ENCODE measurements at places on chromosomes 13 and 19.

- H3K4me1 ChIP-seq, result peaks cover 9% of the 10 kb centered on the region
- no peak overlapping the region for H3K4me3 ChIP-seq
- no peak for DNase-seq
- no peaks in the 10 kb centered on the region for H3K36me3 ChIP-seq
- no peak overlapping the region for H3K27ac ChIP-seq
These were observed 33.9 kb downstream of the SPATA13 start for GRCh38 chr13:24194447-24194846.

- H3K36me3 ChIP-seq, result no peaks in the 10 kb centered on the region
- H3K27ac ChIP-seq, result no peak overlapping the region
- no peak for DNase-seq
- H3K4me1 ChIP-seq, result no peaks in the 10 kb centered on the region
- H3K27me3 ChIP-seq, result peaks cover 11% of the 10 kb centered on the region
These were observed 29.7 kb upstream of the FAM216B start for GRCh38 chr13:42751693-42752092.

GRCh38 chr19:6062274-6062673, 48.0 kb downstream of the RFX2 start:
- H3K27ac ChIP-seq, result no peak overlapping the region
- H3K36me3 ChIP-seq, result no peaks in the 10 kb centered on the region
- H3K4me3 ChIP-seq, result no peak overlapping the region

GRCh38 chr19:4575267-4576015, 16.0 kb upstream of the SEMA6B start:
- H3K27me3 ChIP-seq, result peaks cover 64% of the 10 kb centered on the region
- peaks cover 3% of the 10 kb centered on the region for H3K4me1 ChIP-seq
- H3K27ac ChIP-seq, result no peak overlapping the region
- no peaks in the 10 kb centered on the region for H3K36me3 ChIP-seq
- no peak for DNase-seq

DNA sequence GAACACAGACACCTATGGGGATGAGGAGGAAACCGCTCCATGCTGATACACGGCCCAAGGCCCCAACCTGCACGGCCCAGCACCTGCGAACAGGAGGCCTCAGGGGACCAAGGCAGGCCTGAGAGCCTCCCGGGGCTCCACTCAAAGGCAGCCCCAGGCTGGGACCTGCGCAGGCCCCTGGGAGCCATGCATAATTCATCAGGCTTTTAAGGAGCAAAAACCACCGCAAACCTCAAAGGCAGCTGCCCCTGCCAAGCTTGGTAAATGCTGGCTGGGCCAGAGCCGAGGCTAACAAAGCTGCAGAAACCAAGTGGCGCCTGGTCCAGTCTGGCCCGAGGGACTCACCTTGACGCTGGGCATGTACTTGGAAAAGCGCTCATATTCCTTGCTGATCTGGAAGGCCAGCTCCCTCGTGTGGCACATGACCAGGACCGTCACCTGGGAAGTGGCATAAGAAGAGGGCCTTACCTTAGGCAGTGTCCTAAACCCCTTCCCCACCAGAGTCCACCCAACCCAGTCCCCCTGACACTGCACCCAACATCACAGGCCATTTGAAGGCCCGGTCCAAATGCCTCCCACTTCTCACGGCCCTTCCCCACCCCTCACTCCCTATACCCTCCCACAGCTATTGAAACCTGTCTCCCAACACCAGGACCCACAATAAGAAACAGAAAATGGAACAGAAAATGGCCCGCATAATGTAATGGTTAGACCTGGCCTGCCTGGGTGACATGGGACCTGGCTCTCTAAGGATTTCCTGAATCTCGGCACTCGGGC, 7.8 kb downstream of the DDX39A start:
- H3K4me1 ChIP-seq, result peaks cover 50% of the 10 kb centered on the region
- H3K36me3 ChIP-seq, result peaks cover 74% of the 10 kb centered on the region
- no peak for DNase-seq
- peak overlapping the region; percentile 89 for H3K27ac ChIP-seq
- H3K27me3 ChIP-seq, result no peaks in the 10 kb centered on the region
- H3K4me3 ChIP-seq, result peak overlapping the region; percentile 39

DNA sequence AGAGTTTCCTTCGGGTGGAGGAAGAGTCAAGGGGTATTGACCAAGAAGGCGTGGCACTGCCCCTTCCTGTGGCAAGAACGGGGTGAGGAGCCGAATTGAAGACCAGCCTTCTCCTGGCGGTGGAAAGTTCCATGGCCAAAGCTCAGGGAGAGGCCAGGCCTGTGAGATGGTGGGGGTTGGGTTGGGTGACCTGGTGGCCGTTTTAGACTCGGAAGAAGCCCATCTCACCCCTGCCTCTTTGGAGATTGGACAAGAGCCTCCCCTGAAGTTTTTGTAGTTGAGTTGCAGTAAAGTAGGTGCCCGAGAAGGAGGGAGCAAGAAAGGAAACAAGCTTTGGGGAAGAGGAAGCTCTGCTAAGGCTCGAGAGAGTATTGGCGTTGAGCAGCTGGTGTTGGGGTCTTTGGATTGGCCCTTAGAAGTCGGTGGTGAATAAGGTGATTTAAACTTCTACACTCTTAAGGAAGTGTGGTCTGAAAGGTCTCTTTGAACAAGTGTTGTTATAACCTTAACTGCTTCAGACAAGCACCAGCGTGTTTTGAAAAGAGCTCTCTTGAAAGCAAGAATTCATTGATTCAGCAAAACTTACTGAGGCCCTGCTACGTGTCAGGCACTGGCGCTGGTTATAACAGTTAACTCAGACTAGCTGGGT, 964 bp downstream of the SPINT2 start:
- H3K4me3 ChIP-seq, result peak overlapping the region; percentile 95
- no peaks in the 10 kb centered on the region for H3K27me3 ChIP-seq
- H3K4me1 ChIP-seq, result peaks cover 46% of the 10 kb centered on the region
- peaks cover 58% of the 10 kb centered on the region for H3K36me3 ChIP-seq
- no peak for DNase-seq
- H3K27ac ChIP-seq, result peak overlapping the region; percentile 96

DNA sequence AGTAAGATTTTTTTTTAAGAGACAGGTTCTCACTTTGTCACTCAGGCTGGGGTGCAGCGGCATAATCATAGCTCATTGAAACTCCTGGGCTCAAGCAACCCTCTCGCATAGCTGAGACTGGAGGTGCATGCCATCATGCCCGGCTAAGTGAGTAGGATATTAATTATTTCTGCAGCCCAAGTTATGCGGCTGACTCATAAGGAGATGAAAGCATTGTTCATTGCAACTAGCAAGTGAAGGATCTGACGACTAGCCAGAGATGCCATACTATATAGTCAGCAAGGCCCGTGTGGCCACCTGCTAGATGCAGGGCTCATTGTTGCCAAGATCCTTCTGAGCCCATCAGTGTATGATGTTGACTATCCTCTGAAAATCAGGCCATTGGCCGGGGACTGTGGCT, 45.2 kb downstream of the ABCC4 start:
- peaks cover 17% of the 10 kb centered on the region for H3K4me1 ChIP-seq
- peaks cover 13% of the 10 kb centered on the region for H3K36me3 ChIP-seq
- H3K4me3 ChIP-seq, result no peak overlapping the region
- no peak for DNase-seq
